NCI-H510A treated with DMSO at 0.1 percent for 48 hours (cell line): ENCODE measurements at places on chromosomes 7 and 10.

GRCh38 chr7:711922-712380, 14.5 kb upstream of the DNAAF5 start:
- DNase-seq = no peak

DNA sequence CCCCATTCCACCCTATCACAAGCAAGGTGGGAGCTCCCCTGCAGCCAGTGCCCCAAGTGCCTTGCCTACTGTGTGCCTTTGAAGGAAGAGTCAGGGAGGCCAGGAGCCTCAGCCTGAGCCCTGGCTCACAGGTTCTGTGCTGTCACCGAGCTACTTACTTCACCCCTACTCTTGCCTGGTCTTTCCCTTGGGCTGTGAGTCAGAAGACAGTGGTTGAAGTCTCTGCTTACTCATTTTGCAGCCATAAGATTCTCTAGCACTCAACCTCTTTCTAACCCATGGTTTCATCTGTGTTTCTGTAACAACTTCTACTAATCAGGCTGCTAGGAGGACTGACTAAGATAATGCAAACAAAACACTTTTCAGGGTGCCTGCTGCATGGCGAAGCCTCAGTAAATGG, 114.5 kb downstream of the PLCE1 start:
- DNase-seq = no peak

DNA sequence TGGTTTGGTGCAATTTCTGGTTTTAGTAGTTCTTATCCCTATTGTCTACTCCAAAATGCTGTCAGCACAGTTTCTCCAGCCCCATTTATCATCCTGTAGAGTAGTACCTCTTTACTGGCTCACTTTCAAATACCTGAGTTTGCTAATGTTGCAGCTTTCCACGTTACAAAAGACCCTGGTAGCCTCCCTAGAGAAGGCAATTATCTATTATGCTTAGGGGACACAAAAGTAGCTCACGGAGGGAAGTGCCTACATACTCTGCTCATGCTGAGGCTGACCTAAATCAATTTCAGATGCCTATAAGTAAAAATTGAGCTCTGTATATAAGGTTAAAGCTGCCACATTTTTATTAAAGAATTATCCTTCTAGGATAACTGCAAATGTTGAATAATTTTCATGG, 603.6 kb downstream of the CNTNAP2 start:
- no peak for DNase-seq

GRCh38 chr7:150335108-150335773, 6.2 kb downstream of the RARRES2 start:
- DNase-seq = no peak

DNA sequence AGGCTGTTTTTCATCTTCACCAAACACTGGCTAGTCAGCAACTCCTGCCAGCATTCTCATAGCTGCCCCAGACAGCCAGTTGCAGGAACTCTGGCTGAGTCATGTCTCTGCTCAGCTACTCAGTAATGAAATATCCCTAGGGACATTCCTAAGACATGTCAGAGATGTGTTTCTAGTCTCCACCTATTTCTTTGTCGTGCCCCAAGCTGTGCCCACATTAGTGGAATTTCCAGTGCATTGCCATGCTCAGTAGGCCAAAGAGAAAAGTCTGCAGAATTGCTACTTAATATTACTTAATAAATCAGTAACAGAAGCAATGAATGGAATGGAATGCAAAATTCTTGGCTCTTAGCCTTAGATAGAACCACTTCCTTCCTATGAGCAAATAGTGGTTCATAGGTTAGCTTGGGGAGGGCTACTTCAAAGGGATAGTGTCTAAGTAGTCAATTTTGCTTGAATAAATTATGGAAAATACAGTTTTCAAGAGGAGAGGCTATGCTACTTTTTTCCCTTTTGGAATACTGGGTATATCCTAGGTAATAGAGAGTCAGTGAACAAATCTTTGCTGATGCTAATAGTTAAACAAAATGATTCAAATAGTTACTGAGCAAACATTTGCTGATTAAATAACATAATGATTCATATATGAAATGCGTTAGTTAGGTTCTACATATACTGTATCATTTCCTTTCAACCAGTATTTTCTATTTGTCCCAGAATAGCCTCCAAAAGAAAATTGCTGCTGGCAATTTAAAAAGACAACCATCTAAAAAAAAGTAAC, 23.6 kb upstream of the SEMA3C start:
- no peak for DNase-seq

DNA sequence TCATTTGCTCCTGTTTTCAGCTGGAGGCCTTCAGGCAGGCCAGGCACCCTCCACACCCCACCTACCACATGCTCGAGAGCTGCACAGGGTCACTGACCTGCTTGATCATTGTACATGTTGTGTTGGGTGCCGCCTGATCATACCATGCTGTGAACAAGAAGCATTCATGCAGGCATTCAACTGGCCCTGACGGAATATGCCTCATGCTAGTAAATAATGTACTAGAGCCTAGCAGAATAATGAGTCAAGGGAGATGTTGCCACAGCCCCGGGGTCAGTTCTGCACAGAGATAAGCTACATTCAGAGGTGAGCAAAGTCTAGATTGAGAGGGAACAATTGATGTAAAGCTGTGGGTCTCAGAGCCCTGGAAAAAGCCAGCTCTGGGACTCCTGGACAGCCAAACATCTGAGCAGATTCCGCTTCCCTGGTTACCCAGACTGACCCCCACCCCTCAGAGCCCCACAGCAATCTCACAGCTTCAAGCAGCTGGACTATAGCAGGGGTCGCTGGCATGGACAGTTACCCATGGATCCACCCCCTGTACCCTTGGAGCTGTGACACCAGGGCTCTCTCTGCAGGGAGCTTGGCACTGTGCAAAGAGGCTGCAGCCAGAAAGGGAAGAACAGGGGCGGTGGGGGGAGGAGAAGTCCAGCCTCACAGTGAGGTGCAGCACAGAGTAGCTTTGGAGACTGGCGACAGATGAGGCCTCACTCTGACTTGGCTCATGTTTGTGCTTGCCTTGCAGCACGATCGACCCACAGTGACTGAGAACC, 86.6 kb downstream of the FRMPD2 start:
- DNase-seq = no peak

DNA sequence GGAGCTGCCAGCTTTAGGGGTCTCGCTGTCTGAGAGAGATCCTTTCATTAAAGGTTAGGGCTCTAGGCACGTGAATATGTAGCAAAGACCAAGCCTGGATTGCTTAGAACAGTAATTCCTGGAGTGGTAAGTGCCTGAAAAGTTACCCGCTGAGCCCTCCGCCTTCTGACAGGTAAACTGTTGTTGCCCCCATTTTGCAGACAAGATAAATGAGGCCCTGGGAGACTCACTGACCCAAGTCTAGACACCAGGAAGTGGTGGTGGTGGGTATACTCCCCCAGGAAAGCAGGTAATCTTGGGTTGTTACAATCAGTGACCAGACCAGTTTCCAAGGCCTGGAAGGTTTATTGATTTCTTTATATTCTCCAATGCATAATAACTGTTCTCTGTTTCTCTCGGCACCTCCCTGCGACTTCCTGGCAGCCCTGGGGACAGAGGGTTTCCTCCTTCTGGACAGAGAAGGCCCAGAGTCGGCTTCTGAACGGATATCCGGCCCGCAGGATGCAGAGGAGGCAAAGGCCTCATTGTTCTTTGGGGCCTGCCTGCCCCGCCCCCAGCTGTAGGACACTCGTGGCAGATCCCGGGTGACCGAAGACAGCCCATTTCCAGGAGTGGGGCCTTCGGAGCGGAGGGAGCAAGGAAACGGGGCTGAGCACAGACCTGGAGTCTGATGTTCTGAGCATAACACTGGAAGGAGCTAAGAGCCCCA, 1.3 kb upstream of the GRK5 start:
- no peak for DNase-seq

- no peak for DNase-seq
Measured at GRCh38 chr7:35645691-35646090, 49.2 kb downstream of the HERPUD2 start.
